Hematopoietic multipotent progenitor cell treated with erythropoietin and hydrocortisone succinate and interleukin-3 and kit ligand, for 6 days (in vitro differentiated cells): ENCODE measurements at places on chromosomes 13 and 19.

GRCh38 chr13:19959831-19960652 lies 1.5 kb downstream of the ZMYM2 start:
- DNase-seq = peak; percentile 96

DNA sequence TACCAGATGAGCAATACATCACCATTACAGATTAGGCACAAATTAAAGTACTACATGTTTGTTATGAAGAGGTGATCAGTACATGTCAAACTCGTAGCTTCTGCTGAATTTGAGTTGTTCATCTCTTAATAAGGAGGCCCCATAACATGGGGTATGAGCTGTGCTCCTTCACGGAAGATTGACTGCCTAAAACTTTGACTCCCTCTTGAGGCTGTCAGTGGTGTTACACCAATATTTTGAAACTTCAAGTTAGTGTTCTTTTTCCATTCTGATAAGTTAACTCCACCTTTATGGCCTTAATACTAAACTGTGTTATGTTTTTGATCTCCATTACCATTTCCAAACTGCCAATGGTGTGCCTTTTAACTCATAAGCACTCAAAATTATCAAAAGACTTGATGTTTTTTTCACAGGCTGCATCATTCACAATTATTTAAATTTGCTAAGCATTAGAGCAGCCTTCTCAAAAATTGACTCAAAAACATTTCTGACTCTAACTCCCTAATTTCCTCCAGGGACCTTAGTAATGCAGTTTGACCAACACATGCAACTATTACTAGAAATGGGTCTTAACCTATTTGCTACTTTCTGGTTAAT lies 1591.5 kb downstream of the PCDH9 start:
- peak; percentile 76 for DNase-seq

GRCh38 chr19:34365463-34366401 lies 736 bp downstream of the GPI start:
- DNase-seq = peak; percentile 66

DNA sequence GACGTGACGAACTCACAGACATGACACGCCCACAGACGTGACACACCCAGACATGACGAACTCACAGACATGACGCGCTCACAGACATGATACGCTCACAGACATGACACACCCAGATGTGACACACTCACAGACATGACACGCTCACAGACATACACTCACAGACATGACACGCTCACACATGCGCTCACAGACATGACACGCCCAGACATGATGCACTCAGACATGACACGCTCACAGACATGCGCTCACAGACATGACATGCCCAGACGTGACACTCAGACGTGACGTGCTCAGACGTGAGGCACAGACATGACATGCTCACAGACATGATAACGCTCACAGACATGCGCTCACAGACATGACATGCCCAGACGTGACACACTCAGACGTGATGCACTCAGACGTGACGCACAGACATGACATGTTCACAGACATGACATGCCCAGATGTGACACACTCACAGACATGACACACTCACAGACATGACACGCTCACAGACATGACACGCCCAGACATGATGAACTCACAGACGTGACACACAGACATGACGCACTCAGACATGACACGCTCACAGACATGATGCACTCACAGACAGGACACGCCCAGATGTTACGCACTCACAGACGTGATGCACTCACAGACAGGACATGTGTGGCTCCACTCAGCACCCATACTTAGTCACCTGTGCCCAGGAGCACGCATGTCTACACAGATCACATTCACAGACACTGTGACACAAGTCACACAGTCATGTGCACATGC lies 8.1 kb downstream of the ERFL start:
- no peak for DNase-seq

- DNase-seq = no peak
Measured at GRCh38 chr13:113938716-113939115, 35.2 kb downstream of the C13orf46 start.
